Mesendoderm (in vitro differentiated cells): ENCODE measurements at places on chromosomes 3 and 15.

GRCh38 chr3:20047976-20048883 is 8.0 kb downstream of the KAT2B start:
- DNase-seq = no peak

- DNase-seq = no peak
Measured at GRCh38 chr3:53357458-53357857, 10.1 kb upstream of the DCP1A start.

DNA sequence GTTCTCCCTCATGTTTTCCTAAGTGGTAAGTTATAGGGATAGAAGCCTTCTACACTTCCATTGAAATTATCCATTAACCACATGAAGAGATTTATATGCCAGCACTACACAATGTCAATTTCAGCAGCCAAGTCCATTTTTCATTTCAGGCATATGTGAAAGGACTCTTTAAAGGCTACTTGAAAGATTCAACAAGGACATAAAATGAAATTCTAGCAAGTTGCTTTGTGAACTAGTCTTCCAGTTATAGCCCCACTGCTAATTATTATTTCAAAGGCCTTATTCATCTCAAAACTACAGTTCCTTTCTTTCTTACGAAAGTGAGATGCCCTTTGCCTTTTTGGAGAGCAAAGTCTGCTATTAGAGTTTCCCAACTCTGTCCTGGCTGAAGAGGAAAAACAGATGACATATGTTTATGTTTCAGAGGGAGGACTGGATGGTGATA is 66.0 kb upstream of the SLC2A2 start:
- no peak for DNase-seq

DNA sequence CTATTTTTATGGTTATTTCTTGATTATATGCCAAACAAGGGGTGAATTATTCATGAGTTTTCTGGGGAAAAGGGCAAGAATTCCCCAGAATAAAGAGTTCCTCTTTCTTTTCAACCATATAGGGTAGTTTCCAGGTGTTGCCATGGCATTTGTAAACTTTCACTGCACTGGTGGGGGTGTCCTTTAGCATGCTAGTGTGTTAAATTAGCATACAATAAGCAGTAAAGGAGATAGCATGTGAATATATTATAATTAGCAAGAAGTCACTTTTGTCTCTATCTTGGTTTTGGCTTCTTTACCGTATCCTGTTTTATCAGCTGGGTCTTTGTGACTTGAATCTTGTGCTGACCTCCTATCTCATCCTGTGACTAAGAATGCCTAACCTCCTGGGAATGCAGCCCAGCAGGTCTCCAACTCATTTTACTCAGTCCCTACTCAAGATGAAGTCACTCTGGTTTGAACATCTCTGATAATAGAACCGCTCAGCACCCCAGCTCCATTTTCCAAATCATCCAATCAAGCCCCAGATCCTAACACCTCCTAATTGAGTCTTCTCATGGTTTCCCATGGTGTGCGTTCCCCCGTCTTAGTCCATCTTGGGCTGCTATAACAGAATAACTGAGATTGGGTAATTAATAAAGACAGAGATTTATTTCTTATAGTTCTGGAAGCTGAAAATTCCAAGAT is 3.4 kb upstream of the SELENOT start:
- DNase-seq = peak; percentile 97

- DNase-seq = peak; percentile 97
Measured at GRCh38 chr3:139774560-139775302, 97.0 kb upstream of the NMNAT3 start.

- no peak for DNase-seq
Measured at GRCh38 chr15:80606511-80607071, 88.5 kb upstream of the ABHD17C start.

DNA sequence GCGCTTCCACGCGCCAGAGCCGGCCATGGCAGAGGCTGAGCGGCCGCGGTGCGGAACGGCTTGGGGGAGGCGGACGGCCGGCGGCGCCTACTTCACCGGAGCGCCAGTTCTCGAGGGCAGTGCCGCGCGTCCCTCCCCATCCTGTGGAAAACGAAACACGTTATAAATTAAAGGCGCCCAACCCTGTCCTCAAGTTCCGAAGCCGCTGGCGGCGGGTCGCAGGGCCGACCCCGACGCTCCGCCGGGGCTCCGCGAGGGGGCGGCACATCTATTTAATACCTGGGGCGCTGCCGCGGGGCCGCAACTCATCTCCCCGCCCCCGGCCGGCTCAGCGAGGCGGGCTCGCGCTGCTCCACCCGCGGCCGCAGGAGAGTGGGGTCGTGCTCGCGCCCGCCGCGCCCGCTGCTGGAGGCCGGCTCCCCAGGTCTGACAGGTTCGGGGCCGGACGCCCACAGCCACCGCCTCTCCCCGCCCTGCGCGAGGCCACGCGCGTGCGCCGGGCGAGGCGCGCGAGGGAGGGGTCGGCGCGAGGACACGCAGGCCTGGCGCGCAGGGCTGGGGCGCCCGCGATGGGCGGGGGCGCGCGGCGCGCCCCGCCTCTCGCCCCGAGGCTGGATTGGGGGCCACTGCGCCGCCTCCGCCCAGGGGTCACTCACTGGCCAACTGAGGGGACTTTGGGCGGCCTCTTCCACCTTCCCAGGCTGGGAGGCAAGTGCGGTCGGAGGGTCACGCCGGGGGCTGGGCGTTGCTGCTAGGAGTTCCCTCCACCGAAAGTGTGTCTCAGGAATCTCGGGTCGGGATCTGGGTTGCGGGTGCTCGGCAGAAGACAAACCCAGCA is at the start of gene SLC30A4:
Gene SLC30A4 (minus strand): TSS at position 428 of the 838 bp plus-strand sequence. CDS start 401 bp downstream, at position 27.
- DNase-seq = peak; percentile 46

- DNase-seq = no peak
Measured at GRCh38 chr3:174251681-174252080, 607.5 kb upstream of the NAALADL2 start.

DNA sequence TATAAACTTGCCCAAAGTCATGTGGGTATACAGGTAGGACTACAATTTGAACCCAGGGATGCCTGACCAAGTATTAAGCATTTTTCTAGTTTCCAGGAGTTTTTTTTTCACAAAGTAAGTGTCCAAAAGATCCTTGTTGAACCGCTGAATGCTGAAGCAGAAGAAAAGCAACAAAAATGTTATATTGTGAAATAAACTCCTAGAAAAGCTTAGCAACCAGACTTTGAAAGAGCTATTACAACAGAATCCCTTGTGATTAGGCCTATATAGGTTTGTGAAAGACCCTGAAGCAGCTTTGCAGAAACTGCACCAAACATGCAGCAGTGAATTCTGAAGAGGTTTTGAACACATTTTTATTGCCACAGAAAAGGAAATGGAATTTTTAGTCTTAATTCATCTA is 236.8 kb downstream of the TUSC7 start:
- no peak for DNase-seq

- no peak for DNase-seq
Measured at GRCh38 chr3:299590-300301, 103.2 kb downstream of the CHL1 start.

DNA sequence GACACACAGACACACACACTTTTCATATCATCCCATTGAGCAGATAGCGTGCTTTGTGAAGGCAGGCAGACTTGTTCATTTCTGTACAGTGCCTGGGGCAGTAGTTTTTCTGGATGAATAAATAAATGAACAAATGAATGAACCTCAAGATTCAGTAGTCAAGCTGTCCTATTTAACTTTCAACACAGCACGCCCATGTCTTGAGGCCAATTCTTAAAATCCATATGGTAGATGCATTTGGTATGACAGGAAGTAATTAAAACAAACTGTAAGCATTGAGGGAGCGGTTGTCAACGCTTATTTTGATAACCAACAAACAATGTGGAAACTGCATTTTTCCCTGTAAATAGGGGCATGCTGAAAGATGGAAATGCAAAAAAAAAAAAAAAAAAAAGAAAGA is 80.0 kb upstream of the BNC1 start:
- DNase-seq = no peak

GRCh38 chr3:191502583-191502982 is 41.6 kb downstream of the PYDC2 start:
- DNase-seq = peak; percentile 58

DNA sequence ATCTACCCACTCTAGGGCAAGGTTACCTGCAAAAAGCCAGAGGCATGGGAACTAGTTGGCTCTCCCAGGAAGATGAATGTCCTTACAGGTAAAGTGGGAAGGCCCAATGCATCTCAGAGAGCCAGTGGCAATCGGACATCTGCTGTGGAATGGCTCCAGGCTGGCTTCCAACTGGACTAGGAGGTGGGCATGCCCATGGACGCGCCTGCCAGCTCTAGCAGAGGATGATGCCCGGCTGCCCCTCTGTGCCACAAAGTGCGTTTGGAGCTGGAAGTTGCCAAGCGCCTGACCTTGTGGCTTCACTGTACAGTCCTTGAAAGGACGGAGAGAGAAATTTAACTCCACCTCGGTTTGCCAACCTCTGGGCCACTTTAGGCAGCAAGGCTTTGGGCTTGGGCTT is 84.4 kb downstream of the NR2F2 start:
- DNase-seq = peak; percentile 4

- no peak for DNase-seq
Measured at GRCh38 chr15:42401544-42402454, 42.5 kb downstream of the CAPN3 start.
